ENCODE measurements at places on chromosomes 13 and 19.

DNA sequence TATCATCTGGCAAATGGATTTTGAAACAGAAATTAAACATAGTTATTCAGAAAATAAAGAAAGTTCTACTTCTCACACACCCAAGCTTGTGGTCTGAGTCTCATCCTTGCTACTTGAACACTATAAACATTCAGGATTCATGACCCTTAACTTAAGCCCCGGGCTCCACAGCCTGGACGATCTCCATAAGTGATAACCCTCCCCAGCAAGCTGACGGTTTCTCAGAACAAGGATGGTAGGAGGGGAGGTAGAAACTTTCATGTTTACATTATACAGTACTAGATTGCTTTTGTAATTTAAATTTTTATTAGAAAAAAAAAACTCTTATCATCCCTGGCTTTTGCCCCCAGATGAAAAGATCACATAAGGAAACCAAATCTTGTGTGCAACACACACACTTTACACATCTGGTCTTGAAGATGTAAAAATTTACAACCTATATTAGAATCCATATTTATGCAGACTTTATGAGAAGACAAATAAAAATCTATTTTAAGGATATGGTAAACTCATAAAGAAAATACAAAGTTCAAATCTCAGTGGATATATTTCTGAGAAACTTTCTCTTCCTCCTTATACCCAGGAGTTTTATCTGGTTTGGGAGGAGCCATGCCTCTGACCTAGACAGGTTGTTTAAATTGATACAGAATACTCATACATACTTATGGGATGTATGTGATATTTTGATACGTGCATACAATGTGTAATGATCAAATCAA, 20.0 kb upstream of the ATP12A start:
- DNase-seq = no peak

DNA sequence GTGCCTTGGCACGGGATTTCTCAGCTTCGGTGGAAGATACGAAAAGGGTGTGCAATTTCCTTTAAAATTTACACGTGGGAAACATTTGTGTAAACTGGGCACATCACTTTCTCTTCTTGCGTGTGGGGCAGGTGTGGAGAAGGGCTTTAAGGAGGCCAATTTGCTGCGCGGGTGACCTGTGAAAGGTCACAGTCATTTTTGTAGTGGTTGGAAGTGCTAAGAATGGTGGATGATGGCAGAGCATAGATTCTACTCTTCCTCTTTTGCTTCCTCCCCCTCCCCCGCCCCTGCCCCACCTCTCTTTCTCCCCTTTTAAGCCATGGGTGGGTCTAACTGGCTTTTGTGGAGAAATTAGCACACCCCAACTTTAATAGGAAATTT, 7.2 kb downstream of the SLITRK5 start:
- peak; percentile 8 for DNase-seq

GRCh38 chr13:26624572-26624971, 67.1 kb downstream of the WASF3 start:
- DNase-seq = no peak

GRCh38 chr13:50420718-50421472, 405.7 kb downstream of the KCNRG start:
- DNase-seq = no peak

DNA sequence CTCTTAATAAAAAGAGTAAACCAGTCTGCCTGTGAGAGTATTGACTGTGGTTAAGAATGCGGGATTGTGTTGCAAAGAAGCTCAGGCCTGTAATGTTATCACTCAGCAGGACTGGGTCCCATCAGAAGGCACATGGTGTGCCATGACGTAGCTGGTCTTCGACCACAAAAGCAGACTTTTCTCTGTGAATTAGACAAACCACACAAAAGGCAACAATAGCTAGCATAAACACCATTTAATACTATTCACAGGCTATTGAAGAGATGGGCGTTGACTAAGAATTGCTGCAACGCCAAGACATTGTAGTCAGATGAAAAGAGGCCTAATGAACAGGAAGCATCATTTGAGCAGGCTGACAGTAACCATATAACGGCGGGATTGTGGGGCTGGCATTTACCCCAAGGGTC, 235.6 kb upstream of the SOX21 start:
- no peak for DNase-seq

DNA sequence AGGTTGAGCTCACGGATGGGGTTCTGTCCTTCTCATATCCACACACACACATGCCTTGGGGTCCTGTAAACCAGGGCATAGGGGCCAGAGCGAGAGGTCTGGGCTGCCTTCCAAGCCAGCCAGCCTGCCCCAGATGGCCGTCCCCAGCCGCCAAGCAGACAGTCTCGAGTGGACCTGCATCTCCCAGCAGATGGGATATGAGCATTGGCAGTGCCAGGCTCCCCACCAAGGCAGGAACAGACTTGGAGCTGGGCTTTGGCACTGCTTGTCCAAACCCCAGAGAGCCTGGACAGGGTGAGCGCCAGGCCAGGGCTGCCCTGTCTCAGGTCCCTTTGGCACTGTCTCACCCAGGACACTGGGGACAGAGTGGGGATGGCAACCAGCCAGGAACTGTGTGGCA, 130.4 kb downstream of the DPF1 start:
- no peak for DNase-seq

DNA sequence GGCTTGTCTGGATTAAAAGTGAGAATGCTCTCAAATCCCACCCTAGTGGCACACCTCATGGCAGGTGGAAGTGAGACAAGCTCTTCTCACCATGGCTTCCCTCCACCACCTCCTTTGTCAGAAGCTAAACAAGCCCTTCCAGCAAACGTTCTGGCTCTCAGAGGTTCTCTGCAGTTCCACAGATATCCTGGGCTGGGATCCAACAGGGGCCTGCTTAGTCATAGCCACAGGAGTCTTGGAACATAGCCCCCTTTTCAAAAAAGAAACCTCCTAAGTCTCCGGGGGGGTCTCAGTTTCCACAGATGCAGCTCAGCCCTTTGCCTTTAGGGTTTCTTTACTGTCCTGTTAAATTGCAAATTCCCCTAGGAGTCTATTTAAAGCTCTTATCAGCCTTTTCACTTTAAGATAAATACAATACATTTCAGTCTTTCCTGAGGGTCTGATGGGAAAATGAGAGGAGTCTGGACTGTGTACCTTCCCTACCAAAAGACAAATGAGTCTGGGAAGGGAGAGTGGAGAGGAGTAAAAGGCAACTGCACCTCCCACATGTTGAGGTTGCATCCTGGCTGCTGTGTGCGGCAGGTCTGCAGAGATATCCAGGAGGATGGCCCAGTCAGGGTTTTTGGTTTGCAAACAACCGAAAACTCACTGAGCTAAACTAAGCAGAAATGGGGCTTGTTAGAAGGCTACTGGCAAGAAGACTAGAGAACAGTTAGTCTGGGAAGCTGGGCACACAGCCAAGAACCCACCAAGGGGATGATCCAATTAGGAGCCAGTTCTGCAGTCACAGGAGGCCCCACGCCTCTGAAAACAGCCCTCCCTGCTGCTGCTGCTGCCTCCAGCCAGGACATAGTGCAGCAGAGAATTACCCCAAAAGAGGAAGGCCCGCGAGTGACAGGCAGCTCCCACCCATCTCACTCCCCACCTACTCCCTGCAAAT, 41.4 kb upstream of the SERP2 start:
- no peak for DNase-seq

GRCh38 chr13:113360446-113360845, 3.5 kb downstream of the GRTP1 start:
- no peak for DNase-seq

- DNase-seq = no peak
Measured at GRCh38 chr13:46615888-46616531, 63.0 kb downstream of the LRCH1 start.

- DNase-seq = no peak
Measured at GRCh38 chr19:37926711-37927110, 19.7 kb downstream of the SIPA1L3 start.

GRCh38 chr13:40609972-40610726, 56.3 kb downstream of the FOXO1 start:
- DNase-seq = no peak

- DNase-seq = no peak
Measured at GRCh38 chr13:20684546-20684945, 19.0 kb upstream of the IL17D start.

DNA sequence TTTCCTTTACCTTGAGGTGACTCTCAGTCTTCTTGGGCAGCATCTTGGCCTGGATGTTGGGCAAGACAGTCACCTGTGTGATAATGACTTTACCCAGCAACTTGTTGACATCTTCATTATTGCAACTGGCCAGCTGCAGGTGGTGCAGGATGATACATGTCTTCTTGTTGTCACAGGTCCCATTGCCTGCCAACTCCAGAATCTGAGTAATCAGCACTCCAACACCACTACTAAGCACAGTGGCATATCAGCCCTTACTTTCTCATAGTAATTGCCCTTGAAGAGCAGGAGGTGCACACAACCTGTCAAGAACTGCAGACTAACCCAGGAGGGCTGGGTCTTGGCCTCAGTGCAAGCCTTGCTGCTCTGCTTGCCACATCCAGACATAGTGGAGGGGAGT, 57.8 kb downstream of the CCNA1 start:
- DNase-seq = no peak

- DNase-seq = no peak
Measured at GRCh38 chr13:96229356-96229755, 139.4 kb downstream of the HS6ST3 start.

DNA sequence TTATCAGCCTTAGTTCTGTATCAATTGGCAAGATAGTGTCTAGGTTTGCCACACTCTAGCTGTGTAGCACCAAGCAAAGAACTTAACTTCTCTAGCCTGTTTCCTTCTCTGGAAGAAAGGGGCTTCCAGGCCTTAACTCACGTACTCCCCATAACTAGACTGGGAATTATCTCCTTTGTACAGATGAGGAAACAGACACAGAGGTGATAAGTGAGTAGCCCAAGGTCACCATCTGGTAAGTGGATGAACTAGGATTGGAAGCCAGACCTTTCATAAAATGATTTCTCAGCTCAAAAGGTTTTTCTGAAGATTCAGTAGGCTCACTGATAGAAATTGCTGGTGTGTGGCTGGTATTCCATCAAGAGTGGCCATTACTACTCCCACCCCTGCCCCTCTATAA, 3.1 kb downstream of the ZNF428 start:
- no peak for DNase-seq

DNA sequence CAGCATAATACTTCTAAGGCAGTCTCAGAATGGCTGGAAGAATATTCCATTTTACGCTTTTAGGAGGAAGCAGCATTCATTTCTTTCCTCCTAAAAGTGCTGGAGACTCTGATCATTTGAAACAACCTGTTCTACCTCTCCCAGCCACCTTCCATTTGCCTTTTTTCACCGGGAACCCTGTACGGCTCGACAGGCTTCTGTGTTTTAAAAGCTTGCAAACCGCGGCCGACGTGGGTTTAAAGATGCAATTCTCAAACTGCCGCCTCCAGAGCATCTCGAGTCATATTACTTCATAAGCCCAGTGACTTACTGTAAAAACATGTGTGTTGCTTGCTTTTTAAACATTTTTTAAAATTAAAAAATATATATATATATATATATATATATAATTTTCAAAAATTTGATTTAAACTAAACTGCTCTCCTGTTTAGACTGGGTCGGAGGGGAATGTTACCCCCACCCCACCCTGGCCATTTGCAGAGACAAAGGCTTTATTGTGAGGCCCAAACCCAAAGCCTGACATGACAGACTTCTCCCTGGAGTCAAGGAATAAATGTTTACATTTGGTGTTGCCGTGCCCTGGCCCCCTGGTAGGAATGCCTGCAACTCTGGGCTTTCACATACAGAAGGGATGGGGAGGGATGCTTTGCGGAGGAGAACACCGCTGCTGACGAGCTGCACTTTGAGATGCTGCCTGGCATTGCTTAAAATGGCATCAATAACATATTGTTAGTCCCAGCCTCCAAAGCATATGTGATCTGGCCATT, 30.4 kb downstream of the ZNF536 start:
- no peak for DNase-seq

GRCh38 chr13:113919761-113920559, 53.9 kb downstream of the C13orf46 start:
- DNase-seq = no peak

- no peak for DNase-seq
Measured at GRCh38 chr13:32298695-32299094, 16.5 kb downstream of the ZAR1L start.

DNA sequence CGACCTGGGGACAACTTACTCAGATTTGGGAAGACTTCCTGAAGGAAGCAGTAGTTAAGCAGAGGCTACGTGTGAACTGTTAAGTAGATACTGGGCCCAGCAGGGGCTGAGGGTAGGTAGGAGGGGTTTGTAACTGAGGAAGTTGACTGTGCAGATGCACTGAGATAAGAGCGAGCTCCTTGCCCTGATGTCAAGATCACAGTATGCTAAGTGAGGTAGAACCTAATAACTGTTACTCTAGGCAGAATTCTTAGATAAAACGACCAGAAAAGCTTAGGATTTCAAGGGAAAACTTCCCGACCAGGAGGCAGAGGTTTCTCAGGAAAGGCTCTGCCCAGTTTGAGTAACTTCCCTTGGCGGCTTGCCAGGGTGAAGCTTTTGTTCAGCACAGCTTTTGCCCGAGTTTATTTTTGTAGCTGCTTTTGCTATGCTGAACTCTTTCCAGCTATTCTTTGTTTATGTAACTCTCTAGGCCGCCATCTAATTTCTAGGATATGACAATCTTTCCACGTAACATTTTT, 632.1 kb downstream of the DIAPH3 start:
- no peak for DNase-seq

- DNase-seq = no peak
Measured at GRCh38 chr19:5435642-5436017, 19.6 kb upstream of the ZNRF4 start.

DNA sequence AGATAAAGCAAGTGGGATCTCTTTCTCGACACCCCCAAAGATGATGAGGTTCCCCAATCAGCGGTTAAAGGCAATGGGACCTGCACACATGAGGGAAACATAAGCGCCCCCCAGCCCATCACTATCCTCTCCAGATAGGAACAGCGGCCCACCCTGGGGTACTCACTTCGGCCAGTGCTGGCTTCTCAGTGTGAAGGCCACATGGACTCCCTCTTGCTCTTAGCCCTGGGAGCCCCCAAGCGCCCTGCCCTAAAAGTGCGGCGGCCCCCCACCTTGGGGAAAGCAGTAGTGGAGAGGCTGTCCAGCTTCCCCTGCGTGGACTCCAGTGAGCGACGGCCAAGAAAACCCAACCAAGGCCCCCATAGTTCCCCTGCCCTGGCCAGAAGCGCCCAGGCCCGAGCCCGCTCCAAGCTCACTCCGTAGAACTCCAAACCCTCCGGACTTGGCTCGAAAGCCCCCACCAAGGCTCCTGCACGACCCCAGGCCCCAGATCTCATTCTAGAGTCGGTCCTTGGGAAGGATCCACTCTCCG, 1.0 kb downstream of the CACNA1A start:
- no peak for DNase-seq

GRCh38 chr13:31172001-31172400, 10.3 kb upstream of the HSPH1 start:
- no peak for DNase-seq

GRCh38 chr19:38830039-38830733, 1.4 kb downstream of the ECH1 start:
- DNase-seq = no peak

GRCh38 chr13:78603240-78603957, at the start of gene POU4F1:
Gene POU4F1 (minus strand): TSS chr13:78603552. CDS start chr13:78603326, 226 bp downstream.
- peak; percentile 92 for DNase-seq

DNA sequence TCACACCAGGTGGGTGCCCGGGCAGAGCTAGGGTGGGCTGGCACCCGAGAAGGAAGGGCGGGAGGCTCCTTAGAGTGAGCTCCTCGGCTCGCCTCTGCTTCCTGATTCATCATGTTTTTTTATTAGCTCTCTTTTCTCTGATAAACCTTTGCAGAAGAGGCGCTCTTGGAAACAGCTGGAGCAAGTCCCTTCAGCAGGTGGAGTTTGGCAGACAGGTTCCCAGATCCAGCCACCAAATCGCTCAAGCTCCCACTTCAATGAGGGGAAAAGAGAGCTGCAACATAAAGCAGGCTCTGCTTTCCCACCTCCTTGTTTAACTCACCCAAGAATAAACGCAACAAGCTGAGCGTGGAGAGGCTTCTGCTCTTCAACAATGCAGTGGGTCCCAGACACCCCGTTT, 244.8 kb downstream of the TSHZ3 start:
- DNase-seq = no peak
